ENCODE measurements at places on chromosomes 12 and 14.

DNA sequence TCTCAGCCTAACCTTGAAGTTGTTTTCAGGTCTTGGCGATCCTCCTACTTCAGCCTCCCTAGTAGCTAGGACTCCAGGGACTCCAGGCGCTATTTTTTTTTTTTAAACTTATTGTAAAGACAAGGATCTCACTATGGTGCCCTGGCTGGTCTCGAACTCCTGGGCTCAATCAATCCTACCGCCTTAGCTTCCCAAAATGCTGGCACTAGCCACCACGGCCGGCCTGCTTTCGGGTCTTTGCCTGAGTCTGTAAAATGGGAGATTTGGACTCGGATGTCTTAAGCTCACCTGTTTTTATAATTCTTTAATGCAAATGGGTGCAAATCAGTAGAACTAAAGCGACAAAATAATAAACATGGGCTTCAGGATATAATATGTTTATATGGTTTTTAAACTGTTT lies 858 bp upstream of the SYT10 start:
- DNase-seq = no peak

DNA sequence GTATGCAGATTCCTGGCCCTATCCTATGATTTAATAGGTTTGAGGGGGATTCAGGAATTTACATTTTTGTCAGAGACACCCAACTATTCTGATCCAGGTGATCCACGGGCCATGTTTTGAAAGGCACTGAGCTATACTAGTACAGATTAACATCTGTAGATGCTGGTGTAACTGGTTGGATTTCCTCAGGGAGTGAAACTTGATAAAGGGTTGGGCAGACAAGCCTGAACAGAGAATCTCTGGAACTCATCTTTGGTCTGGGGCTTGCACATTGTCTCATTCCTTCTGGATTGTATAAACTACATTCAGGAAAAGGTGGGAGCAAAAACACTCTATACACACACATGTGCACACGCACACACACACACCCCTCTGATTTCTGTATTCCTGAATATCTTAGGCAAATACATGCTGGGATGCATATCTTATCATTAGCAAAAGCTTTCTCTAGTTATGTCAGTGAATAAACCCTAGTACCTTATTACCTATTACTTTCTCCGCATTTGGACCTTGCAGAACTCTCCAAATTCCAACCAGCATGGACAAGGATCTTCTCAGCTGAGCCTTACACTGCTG lies 104.6 kb downstream of the SLC38A1 start:
- no peak for DNase-seq

DNA sequence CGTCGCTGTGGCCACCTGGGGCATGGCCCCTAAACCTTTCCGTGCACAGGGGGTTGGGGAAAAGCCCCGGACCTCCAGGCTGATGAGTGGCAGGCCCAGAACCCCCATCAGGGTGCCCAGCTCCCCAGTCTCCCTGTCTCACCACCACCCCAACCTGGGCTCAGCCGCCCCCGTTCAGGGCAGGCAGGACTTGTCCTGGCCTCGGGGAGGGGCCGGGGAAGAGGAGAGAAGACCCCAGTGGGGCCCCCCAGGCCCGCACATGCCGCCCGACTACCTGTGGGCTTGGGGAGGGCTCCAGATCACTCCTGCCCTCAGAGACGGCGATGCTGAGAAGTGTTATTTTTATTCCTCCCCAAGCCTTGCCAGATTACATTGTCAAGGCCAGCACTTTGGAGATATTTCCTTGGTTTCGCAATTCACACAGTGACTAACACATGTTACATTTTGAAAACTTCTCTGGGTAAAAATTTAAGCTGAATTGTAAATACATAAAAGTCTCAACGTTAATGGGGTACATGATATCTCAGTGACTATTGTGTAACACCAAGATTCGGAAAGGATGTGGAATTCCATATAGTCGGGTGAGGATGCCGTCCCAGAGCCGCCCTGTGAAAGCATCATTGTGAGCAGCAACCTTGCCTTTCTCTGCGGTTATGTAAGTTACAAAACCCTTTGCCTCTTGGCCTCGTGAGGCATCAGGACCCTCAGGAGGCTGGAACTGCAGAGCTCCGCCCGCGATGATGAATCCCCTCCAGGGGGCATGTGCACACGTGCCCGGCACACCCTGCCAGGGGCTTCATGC lies 85.6 kb upstream of the DIO3 start:
- peak; percentile 70 for DNase-seq

GRCh38 chr12:127767656-127768055 lies 499.3 kb upstream of the TMEM132C start:
- no peak for DNase-seq

DNA sequence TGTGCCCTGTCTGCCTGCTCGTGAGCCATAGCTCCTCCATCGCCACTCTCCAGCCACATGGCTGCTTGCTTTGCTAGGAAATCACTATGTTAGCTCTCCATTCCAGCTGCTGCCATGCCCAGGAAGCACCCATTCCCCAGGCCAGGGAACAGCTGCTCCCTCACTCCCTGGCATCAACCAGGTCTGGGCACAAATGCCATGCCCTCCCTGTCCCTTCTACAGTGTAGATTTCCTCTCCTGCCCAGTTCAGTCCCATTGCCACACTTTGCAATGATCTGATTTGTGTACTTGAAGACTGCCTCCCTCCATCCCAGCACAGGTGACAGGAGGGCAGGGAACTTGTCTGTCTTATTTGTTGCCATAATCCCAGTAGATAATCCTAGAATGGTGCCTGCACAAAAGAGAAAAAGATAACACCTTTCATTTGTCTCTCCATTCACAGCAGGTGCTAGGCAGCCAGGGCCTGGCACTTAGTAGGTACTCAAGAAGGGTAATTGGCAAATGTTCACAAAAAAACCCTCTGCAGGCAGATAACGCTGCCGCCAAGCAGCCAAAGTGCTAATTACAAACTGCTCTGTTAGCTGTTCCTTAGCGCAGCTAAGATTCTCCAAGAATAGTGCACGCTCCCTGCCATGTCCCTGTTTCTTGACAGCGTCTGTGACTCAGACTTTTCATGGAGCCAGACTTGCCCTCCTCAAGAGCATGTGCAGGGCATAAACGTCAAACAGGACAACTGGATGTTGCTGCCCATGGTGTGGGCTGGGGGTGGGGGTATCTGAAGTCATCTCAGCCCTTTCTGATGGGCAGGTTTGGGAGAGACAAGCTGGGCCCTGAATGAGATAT lies 69.1 kb downstream of the ARL6IP4 start:
- no peak for DNase-seq

DNA sequence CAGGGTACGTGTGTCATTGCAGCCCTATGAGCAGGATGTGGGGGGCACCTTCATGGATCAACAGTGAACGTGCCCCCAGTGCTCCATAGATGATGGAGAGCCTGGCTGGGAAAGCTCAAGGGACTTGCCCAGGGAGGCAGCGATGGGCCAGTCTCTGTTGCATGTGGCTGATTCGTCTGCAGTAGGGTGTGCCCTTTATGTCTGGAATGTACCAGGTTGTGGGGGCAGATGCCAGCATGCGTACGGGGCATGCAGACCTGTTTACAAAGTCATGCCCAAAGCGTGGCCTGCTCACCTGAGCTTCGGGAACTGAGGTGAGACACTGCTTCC lies 72.3 kb downstream of the TESC start:
- no peak for DNase-seq

- DNase-seq = peak; percentile 31
Observed at GRCh38 chr14:104444159-104445030, 135.2 kb upstream of the C14orf180 start.

DNA sequence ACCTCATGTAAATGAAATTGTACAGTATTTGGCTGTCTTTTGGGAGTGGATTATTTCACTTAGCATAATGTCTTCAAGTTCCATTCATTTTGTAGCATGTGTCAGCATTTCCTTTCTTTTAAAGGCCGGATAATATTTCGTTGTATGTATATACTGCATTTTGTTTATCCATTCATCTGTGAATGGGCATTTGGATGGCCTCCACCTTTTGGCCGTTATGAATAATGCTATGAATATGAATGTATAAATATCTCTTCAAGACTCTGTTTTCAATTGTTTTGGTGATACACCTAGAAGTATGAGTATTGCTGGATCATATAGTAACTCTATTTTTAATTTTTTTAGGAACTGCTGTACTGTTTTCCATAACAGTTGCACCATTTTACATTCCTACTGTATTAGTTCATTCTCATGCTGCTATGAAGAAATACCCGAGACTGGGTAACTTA lies 164.9 kb downstream of the DYRK2 start:
- DNase-seq = no peak
